DMS79 (cell line): ENCODE measurements at places on chromosomes 13 and 19.

GRCh38 chr19:1817553-1818179 is 5.6 kb upstream of the ATP8B3 start:
- DNase-seq, result no peak

DNA sequence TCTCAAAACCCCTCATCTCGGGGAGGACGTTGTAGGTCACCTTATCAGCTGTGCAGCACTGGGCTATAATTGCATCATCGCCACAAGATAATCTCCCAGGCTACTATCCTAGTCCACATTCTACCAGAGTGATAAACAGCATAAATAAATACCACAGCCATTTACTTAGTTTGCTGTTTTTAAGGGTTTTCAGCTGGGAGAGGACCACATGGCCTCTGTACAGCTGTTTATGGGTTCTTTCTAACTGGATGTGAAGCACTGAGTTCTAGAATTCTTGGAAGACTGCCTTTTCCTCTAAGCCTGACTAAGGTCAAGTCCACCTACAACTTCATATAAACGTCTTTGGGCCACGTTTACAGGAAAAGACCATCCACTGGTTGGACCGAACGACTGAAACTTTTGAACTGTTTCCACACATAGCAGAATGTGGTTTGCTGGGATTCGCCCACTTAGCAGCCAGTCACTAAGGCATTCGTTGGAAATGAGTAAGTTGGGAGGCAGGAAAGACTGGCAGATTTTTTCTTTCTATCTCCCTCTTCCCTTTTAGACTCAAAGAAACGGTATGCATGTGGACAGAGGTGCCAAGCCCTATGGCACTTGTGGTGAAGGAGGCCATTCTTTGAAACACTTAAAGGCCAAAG is 752.5 kb upstream of the SGCG start:
- DNase-seq, result no peak

GRCh38 chr19:2148482-2149135 is 2.8 kb downstream of the AP3D1 start:
- DNase-seq, result no peak

DNA sequence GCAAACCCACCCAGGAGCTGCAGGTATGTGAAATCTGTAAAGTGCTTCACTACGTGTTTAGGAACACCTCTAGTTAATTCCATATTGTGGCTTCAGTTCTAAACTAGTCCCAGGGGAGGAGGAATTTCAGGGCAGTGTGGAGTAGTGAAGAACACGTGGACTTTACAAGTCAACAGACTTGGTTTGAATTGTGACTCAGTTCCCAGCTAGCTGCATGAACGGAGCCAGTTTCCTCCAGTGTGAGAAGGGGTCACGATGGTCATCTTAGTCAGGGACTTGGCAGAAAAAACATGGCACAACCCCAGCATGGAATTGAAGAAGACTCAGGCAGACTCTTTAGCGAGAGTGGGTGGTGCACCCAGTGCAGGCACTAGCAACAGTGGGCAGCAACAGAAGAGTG is 175.7 kb upstream of the UBL3 start:
- DNase-seq, result no peak

GRCh38 chr19:9818175-9818733 is 625 bp downstream of the FBXL12 start:
- DNase-seq, result no peak
